ENCODE measurements at places on chromosomes 11 and 22.

DNA sequence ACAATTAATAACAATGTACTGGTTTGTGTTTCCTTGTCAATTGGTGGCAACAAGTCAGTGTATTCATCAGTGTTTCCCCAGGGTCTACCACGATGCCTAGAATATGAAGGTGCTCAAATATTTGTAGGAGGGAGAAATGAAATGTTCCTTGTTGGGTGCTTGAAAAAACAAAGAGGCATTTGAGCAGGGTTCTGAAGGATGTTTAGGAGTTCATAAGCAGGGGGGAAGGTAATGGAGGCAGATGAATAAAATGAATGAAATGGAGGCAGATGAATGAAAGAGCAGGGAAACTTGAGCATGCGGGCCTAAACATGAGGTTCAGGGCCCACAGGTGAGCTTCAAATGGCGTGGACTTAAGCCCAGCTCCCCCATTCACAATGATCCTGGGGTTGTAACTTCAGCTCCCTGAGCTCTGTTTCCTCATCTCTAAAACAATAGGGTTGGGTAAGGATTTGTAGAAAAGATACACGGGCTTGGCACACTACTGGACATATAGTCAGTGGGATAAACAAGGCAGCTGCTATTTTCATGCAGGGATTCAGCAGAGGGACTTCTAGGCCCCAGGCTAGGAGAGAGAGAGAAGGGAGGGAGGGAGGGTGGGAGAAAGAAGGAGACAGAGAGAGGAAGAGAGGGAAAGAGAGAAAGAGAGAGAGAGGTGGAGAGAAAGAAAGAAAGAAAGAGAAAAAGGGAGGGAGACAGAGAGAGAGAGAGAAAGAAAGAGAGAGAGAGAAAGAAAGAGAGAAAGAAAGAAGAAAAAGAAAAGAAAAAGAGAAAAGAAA, 73.7 kb downstream of the MN1 start:
- no peak for DNase-seq

GRCh38 chr11:100794446-100794845, 107.4 kb downstream of the ARHGAP42 start:
- DNase-seq, result no peak

- DNase-seq, result peak; percentile 99
Observed at GRCh38 chr22:31055635-31056159, 25.4 kb upstream of the SMTN start.

DNA sequence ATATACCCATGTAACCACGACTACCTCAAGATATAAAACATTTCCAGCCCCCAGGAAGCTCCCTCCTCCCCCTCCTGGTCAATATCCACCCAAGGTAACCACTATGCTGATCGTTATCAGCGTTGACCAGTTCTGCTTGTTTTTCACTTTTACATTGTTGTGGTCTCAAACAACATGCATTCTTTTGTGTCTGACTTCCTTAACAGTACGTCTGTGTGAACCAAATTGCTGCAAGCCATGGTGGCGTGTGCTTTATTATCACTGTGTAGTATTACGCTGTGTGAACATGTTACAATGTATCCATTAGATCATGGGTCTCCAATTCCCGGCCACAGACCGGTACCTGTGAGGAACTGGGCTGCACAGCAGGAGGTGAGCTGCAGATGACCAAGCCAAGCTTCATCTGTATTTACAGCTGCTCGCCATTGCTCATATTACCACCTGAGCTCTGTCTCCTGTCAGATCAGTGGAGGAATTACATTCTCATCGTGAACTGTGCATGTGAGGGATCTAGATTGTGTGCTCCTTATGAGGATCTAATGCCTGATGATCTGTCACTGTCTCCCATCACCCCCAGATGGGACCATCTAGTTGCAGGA, 15.5 kb upstream of the GRK3 start:
- no peak for DNase-seq

- no peak for DNase-seq
Observed at GRCh38 chr22:37913233-37913721, 7.2 kb downstream of the MICALL1 start.

- DNase-seq, result no peak
Observed at GRCh38 chr11:40513281-40513680, 946.2 kb downstream of the LRRC4C start.

DNA sequence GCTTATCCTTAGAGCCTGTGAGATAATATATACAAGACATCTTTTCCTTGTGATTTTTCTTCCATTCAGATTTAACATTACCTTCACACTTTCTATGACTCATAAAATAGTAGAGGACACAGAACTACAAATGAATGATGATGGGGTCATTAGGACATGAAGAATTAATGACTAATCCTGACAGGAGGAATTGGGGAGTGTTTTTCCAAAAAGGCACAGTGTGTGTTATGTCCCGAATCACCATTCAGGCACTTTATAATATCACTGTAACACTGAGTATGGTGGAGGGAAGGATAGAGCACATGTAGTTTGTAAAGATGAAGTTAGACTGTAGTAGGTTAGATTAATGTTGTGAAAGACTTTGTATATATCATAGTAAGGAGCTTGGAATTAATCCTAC, 391.3 kb downstream of the JRKL start:
- DNase-seq, result no peak

DNA sequence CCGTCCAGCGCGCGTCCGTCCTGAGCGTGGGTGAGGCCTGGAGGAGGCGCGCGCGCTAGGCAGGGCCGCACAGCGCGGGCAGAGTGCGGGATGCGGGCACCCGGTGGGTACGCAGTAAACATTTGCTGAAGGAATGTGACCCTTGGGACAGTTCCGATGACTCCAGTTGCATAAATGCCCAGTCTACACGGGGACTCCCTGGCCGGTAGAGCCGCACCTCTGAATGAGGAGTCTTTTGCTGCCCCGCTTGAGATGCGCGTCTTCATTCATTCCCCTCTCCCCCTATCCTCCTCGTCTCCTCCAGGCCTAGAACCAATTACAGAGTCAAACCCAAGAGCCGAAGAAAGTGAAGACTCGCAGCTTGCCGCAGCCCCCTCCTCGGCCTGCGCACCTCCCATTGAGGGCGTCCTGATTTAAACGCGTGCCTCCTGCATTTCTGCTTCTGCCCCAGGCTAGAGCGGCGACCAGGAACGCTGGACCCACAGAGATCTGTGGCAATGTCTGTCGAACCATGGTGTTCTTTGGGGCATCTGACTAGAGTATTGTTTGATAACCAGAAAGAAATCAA, 729 bp upstream of the CHKB start:
- no peak for DNase-seq

GRCh38 chr22:44887941-44888366, 121.9 kb downstream of the PHF21B start:
- DNase-seq, result no peak

Data from EL (cell line).